ENCODE measurements at places on chromosomes 2 and 18.

- DNase-seq, result no peak
Observed at GRCh38 chr2:39437522-39438296, 624 bp upstream of the MAP4K3 start.

DNA sequence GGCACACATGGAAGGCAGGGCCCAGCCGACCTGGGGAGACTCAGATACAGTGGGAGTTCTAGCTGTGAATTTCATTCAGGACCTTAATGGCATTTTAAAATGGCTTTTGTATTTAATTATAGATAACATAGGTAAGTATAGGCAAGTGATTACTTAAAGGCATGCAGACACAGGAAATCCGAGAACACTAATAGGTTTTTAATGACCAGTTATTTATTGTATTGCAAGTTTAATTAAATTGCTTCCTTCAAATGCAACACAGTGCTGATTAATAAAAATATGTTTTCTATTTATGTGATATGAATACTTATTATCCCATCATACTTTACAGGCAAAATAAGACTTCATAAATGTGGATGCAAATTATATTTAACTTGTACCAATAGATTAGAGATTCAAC, 19.7 kb upstream of the SH3RF3 start:
- DNase-seq, result no peak

GRCh38 chr18:13178197-13178596, 40.4 kb upstream of the LDLRAD4 start:
- no peak for DNase-seq

DNA sequence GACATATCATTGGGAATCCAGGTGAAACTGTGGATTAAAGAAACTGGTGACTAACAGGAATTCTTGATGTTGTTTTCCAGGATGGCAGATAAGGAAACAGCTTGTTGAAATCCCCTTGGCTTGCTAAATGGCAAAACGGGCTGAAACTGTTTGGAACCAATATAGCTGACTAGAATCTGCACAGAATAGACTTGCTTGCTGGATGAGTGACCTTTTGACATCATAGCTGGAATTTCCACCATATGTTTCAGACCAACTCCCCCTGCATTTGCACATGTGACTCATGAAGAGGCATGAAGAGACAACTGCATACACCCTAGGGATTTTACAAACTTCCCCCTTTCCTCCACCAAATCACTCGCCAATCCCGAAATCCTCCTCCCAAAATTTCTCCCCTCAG, 87.7 kb upstream of the LYPD1 start:
- DNase-seq, result peak; percentile 80

- no peak for DNase-seq
Observed at GRCh38 chr2:178452334-178452733, 1.2 kb downstream of the PJVK start.

DNA sequence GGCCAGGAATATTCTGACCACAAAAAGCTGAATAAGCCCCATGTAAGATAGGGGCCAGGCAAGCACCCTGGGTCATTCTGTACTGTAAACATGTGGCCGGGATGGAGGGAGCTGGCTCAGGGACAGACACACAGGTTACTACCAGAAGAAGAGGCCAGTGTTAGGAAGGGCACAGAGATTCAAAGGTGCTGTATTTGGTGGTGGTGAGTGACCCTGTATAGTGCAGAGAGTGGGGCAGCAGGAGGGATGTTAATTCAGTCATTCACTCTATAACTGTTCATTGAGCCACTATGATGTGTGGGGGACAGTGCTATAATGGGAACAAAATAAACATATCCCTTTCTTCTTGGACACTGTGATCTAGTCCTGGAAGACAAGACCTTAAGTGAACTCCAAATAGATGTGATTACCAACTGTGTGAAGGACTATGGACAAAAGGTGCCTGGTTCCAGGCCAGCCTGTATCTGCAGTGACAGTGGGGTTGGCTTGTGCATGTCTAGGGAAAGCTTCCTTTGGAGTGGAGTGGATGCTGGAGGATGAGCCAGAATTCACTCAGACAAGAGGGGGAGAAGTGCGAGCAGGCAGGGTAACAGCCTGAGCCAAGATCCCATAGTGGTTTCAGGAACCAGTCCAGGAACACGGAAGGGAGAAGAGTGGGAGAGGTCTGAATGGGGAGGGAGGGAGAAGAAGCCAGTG, 8.3 kb downstream of the MOCOS start:
- no peak for DNase-seq

DNA sequence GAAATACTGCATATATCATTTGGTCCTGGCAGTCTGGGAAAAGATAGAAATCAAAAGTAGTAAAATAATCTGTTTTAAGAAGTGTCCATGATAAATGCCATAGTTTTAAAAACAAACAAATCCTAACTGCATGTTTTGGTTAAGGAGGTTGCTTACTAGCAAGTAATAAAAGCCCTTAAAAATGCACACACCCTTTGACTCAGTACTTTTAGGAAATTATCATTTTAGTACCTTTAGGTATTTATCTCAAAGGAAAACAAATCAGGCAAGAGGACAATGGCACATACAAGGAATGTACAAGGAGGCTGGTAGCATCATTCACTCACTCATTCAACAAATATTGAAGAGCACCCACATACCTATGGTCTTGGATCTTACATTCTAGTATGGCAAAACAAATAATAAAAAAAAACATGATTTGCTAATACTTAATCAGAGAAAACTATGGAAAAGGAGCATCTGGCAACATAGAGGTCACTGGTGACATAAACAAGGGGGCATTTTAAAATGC, 67.6 kb downstream of the OLA1 start:
- no peak for DNase-seq

DNA sequence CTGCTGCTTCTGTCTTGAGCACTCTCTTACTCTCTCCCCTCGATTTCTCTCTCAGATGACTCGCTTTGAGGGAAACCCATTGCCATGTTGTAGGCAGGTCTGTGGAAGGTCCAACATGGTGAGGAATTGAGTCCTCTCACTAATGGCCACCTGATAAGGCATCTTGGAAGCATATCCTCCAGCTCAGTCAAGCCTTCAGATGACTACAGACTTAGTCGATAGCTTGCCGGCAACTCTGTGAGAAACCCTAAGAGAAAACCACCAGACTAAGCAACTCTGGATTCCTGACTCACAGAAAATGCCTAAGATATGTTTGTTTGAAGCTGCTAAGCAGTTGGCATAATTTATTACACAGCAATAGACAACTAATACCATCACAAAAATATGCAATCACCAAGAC, 51.2 kb downstream of the WDR75 start:
- DNase-seq, result peak; percentile 38

DNA sequence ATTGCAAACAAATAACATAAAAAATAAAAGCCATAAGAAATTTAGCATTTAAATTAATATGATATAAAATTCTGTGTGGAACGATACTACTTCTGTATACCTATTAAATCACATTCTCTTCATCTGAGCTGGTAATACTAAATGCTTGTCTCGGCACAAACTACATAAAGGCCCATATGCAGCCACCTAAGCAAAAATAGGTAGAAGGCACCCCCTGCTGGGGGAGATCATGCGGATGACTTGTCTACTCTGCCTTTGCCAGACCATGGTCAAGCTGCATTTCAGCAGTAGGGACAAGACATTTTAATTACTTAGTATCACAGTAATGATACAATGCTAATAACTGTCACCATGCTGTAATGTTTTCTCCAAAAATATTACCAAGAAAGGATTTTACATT, 108.0 kb downstream of the CDH19 start:
- DNase-seq, result peak; percentile 36

DNA sequence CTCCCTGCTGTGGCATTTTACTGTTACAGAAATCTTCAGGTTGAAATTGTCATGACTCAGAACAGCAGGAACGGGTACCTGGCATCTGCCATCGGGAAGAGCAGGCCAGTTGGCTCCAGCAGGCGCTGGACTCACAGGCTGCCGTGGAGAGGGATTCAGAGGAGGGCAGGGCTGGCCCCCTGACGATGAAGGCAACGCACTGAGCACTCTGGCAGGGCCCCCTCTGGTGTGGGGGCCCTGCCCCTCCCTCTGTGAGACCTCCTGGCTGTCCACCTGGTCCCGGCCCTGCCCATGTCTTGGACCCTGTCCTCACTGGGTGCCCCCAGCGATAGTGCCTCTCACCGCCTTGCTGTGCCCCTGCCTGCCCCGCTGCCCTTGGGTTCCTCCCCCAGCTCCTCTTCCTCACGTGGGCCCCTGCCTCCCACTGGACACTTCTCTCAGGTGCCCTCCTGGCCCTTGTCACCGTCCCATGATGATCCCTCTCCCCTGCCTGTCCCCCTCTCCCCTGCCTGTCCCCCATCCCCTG, 23.3 kb upstream of the ALLC start:
- no peak for DNase-seq

- DNase-seq, result no peak
Observed at GRCh38 chr2:134783912-134784311, 54.5 kb upstream of the ACMSD start.

GRCh38 chr18:31679133-31679742, 5.1 kb downstream of the B4GALT6 start:
- DNase-seq, result peak; percentile 70

GRCh38 chr2:105822186-105822585, 77.5 kb downstream of the NCK2 start:
- no peak for DNase-seq

- DNase-seq, result peak; percentile 81
Observed at GRCh38 chr2:201904538-201905420, 98.4 kb downstream of the CDK15 start.

GRCh38 chr2:151120011-151120410, 141.7 kb downstream of the RBM43 start:
- no peak for DNase-seq

GRCh38 chr2:239537633-239538356, 137.0 kb upstream of the HDAC4 start:
- no peak for DNase-seq

DNA sequence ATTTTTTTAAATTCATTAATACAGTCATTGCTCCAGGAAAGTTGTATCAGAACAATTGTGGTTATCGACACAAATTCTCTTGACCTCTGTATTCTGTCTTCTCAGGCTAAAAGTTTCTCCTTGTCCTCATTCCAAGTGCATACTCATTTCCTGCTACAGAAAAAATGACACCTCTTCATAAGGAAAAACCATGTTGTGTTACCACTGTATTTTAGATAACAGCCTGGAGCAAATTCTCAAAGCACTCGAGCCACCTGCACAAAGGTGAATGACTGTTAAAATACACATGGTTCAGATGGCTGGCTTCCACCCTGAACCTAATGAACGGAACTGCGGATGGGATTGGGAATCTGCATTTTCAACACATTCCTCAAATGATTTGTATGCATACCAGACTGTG, 586.5 kb downstream of the EPHA4 start:
- no peak for DNase-seq

Data from fibroblast of skin of right biceps (primary cell).